ENCODE measurements at places on chromosomes 3 and 15.

DNA sequence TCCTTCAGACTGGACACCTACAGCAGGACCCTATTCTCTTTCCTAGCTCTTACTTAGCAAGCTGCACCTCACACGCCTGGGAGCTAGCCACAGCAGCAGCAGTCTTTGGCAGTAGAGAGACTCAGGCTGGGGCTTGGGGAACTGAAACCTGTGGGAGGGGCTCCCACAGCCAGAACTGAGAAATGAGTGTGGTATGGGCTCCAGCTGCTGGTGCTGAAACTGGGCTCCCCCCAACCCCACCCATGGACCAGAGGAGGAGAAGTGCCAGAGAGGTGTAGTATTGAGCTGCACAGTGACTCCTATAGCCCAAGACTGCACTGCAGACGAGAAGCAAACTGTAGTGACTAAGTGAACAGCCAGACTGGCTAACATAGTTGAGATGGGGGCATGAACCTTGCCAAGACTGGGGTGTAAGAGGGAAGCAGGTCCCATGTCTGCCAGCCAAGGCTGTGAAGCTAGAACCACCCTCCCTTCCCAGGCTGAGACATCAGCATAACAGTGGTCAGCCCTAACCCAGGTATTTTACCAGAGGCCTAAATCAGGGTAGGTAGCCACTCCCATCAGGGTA lies 62.5 kb downstream of the MYO5A start:
- DNase-seq: no peak

DNA sequence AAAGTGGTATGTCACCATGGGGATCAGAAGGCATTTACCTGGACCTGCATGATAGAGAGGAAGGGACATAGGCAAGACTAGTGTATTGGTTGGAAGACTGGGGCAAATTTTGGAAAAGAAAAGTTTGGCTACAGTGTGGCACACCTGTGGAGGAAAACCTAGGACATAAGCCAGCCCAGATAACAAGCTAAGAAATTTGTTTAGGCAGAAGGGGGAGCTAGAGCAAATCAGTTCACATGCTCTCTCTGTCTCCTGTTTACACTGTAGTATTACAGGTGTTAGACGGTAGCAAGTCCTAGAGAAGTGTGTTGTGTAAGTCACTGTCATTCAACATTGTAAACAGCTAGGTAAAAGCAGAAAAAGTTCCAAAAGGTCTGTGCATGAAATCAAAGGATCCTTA lies 11.9 kb upstream of the ALDH1A2 start:
- DNase-seq: no peak

DNA sequence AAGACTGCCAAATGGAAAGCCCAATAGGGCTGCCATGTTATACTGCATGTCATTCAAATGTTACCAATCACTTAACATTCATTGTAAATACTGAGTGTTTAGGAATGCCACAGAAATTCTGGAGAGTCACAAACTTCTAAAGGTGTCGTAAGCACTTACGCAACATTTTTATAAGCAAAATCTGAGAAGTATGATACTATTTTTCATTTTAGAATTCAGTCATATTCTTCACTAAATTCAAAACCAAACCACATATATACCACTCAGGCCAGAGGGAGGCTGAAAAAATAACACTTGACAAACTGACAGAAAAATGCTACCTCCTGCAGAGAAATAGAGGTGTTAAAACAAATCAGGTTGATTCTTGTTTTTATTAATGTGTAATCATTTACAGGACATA lies 89.8 kb downstream of the THBS1 start:
- no peak for DNase-seq

DNA sequence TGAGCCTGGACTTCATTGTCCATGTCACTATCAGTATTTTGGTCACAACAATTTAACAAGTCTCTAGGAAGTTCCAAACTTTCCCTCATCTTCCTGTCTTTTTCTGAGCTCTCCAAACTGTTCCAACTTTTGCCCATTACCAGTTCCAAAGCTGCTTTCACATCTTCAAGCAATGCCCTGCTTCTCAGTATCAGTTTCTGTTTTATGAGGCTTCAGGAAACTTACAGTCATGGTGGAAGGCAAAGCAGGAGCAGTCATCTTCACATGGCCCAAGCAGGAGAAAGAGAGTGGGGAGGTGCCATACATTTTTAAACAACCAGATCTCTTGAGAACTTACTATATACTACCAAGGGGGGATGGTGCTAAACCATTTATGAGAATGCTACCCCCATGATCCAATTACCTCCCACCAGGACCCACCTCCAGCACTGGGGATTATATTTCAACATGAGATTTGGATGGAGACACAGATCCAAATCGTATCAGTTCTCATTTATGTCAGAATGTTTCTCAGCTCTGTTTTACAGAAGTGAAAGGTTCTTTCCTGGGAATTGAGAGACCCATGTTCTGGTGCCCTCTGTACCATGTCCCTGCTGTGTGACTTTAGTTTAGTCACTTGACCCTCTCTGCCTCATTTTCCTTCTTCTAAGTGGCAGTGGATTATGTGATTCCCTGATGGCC lies 169.7 kb downstream of the PLCL2 start:
- DNase-seq: no peak

GRCh38 chr3:74613060-74613459 lies 1.4 kb downstream of the CNTN3 start:
- DNase-seq: peak; percentile 30
